Stimulated activated CD8-positive, alpha-beta memory T cell treated with anti-CD3 and anti-CD28 coated beads, Interleukin-7, amount 100 ng/mL, for 1 hour (primary cell): ENCODE measurements at places on chromosomes 7 and 10.

- DNase-seq: no peak
Observed at GRCh38 chr7:33591490-33591889, 313.8 kb upstream of the BMPER start.

DNA sequence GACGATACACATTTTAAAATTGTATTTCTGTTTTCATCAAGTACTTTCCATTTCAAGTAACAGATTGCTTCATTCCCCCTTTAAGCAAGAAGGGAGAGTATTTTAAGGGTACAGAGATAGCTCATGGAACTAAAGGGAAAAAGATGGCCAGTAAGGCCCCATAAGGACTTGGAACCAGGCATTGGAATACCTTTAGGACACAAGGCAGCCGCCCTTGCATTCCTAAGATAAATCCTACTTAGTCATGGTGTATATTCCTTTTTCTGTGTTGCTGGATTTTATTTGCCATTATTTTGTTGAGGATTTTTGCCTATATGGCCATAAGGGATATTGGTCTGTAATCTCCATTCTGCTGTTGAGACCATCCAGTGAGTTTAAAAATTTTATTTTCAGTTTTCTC lies 49.2 kb downstream of the BTRC start:
- no peak for DNase-seq

DNA sequence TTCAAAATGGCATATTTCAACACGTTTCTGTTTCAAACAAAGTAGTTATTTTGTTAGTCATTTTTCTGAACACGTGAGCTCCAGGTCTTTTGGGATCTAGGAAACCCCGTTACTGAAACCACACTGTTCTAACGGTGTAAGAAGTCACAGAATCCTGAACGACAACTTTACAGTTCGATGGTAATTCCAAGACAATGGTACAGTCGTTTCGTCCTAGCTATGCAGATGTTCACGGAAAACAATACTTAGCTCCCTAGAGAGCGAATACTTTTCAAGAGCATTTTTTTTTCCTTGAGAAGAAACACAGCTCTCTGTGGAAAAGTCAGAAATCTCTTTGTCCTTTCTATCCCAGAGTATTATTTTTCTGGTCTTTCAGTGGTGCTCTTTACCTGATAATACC lies 254.1 kb downstream of the ADARB2 start:
- DNase-seq: no peak

GRCh38 chr10:42866115-42866995 lies 83.8 kb downstream of the BMS1 start:
- peak; percentile 4 for DNase-seq

- DNase-seq: no peak
Observed at GRCh38 chr7:2802101-2802500, 42.0 kb downstream of the GNA12 start.

DNA sequence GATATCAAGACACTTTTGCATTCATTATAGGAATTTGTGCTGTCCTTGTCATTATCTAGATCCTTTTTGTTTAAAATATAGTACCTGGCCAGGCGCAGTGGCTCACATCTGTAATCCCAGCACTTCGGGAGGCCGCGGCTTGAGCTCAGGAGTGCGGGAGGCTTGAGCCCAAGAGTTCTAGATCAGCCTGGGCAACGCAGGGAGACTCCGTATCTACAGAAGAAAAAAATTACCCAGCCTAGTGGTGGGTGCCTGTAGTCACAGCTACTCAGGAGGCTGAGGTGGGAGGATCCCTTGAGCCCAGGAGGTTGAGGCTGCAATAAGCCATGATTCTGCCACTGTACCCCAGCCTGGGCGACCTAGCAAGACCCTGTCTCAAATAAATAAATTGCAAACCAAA lies 621 bp upstream of the MORN4 start:
- no peak for DNase-seq

- DNase-seq: no peak
Observed at GRCh38 chr10:63767138-63767801, 246.1 kb downstream of the REEP3 start.

DNA sequence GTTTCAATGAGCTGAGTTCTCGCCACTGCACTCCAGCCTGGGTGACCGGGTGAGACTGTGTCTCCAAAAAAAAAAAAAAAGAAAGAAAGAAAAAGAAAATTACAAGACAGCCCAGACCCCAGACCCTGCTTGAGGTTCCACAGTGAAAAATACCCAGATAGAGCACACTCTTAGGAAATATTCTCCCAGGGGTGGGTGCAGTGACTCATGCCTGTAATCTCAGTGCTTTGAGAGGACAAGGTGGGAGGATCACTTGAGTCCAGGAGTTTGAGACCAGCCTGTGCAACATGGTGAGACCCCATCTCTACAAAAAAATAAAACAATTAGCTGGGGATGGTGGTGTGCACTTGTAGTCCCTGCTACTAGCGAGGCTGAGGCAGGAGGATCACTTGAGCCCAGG lies 41.1 kb upstream of the GTF2IRD1 start:
- DNase-seq: no peak
